Frontal cortex (tissue), 4 donors: ENCODE measurements at places on chromosomes 16 and 17. TPM values are rescaled to one million over a fixed set of nuclear protein-coding genes. Genes with fewer than 3 reads are reported as not detected.

DNA sequence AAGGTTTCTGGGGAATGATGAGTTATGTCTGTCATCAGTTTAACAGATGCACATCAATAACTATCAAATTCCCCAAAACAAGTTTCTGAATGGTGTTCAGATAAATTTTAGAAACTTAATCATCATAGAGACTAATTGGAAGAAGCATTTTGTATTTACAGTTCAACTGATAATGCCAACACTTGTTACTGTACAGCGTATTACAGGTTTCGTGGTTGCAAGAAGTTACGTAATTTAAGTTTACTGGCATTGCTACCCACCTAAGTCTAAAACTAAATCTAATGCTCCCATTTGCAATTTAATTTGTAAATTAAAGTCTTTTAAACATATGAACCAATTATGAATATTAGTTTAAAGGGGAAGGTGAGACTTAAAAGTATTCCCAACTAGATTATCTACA lies 3.0 kb downstream of the SRSF1 start:
- DNase-seq, result no peak

DNA sequence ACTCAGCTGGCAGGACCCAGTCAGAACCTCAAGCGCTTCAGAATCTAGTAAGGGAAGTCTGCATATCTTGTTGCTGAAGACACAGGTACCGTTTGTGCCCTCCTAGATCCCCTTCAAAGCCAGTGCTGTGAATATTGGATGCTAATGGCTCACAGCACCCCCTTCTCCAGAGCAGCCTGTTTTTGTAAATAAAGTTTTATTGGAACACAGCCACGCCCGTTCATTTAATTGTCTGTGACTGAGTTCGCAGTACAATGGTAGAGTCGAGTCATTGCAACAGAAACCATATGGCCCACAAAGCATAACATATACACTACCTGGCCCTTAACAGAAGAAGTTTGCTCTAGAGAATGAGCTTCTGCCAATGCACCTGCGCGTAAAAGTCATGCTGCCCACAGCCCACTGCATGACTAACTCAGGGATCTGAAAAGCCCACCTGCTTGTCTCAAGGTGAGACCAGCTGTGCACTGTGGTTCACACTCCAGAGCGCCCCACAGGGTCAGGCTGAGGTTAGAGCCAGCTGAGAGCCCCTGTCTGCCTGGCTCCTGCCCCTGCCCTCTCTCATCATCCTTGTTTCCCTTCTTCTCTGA lies 48.8 kb downstream of the AIPL1 start:
- DNase-seq, result no peak

GRCh38 chr17:1829216-1829591 lies 498 bp downstream of the SMYD4 start:
- peak; percentile 24 for DNase-seq

DNA sequence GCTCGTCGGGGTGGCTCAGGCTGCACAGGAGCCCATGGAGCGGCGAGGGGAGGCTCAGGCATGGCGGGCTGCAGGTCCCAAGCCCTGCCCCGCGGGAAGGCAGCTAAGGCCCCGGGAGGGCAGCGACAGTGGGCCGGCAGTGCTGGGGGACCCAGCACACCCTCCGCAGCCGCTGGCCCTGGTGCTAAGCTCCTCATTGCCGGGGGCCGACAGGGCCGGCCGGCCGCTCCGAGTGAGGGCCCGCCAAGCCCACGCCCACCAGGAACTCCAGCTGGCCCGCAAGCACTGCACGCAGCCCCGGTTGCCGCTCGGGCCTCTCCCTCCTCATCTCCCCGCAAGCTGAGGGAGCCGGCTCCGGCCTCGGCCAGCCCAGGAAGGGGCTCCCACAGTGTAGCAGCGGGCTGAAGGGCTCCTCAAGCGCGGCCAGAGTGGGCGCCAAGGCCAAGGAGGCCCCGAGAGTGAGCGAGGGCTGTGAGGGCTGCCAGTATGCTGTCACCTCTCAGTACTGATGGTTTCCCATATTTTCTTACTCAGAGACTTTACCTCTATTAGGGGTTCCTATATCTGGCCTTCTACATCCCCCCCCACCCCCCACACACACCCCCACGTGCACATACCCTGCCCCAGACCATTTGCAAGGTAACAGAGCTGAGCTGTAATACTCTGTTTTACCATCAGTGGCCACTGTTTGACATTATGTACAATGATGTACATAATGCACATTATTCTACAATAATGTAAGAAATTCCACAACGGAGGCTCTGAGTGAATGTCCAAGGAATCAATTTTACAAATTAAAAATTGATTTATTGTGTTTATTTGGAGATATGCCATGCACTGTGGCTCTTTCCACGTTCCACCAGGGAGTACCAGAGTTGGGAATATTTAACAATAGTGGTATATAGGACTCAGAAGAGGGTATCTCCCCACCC lies 3.7 kb upstream of the VAT1L start:
- no peak for DNase-seq

The FOXO3B gene
- total RNA-seq, result 9.4 TPM

GRCh38 chr17:34252444-34253138 lies 2.5 kb upstream of the CCL2 start:
- DNase-seq, result peak; percentile 51

- no peak for DNase-seq
Measured at GRCh38 chr16:31471241-31471874, 594 bp upstream of the TGFB1I1 start.

The NPIPA2 gene
- 0.41 TPM for total RNA-seq

The SYT17 gene
- 8.2 TPM for total RNA-seq

GRCh38 chr16:23466162-23466885 lies 13.3 kb upstream of the COG7 start:
- DNase-seq, result no peak

- DNase-seq, result peak; percentile 20
Measured at GRCh38 chr17:66715745-66716156, 119.2 kb upstream of the CACNG5 start.

DNA sequence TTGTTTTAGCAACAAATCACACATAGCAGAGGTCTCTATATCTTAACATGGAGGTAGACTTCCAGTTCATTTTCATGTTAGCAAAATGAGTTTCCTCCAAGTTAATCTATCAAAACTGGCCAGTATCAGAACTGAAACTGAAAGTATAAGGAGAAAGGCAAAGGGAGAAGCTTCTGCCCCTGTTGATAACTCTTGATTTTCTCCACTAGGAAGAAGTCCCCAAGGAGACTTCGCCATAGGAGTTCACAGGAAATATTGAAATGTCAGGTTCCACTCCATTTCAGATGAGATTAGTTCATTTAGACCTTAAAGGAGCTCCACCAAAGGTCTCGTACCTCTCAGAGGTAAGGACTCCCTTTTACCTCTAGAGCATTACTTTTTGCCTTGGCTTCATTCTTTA lies 1.2 kb upstream of the OGFOD3 start:
- no peak for DNase-seq

GRCh38 chr16:31436221-31437045 lies 6.2 kb downstream of the ZNF843 start:
- no peak for DNase-seq

The DYNLRB2 gene
- not detected for total RNA-seq

The ENDOV gene
- 13.9 TPM for total RNA-seq

The TP53TG3 gene
- total RNA-seq, result not detected

- no peak for DNase-seq
Measured at GRCh38 chr16:77696149-77696548, 26.2 kb upstream of the NUDT7 start.

DNA sequence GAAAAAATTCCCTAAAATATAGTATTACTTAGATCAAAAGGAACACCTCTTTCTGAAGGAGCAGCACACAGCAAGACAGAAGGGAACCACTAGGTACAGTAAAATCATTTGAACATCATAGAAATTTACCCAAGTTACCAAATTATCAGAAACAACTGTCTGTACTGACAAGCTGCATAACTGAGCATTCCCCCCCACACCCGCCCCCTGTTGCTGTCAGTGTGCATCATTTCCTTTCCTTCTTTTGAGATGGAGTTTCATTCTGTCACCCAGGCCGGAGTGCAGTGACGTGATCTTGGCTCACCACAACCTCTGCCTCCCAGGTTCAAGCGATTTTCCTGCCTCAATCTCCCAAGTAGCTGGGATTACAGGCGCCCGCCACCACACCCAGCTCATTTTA lies 120.7 kb downstream of the TRIM37 start:
- DNase-seq, result no peak

DNA sequence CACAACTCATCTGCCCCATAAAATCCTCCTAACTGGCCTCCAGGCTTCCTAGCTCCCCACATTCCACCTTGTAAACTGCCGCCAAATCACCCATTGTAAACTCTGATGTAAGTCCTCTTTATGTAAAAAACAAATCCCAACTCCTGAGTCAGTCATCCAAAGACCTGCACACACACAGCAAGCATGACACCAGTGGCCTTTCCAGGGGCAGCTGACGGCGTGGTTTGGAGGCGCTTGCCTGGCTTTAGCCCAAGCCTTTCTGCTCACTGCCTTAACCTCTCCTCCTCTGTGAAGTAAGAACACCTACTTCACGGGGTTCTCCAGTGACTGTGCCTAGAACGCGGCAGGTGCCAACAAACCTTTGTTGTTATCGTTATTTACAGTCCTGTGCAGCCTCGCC lies 14.0 kb downstream of the UBE2O start:
- no peak for DNase-seq

The SRCIN1 gene
- total RNA-seq, result 23.6 TPM

DNA sequence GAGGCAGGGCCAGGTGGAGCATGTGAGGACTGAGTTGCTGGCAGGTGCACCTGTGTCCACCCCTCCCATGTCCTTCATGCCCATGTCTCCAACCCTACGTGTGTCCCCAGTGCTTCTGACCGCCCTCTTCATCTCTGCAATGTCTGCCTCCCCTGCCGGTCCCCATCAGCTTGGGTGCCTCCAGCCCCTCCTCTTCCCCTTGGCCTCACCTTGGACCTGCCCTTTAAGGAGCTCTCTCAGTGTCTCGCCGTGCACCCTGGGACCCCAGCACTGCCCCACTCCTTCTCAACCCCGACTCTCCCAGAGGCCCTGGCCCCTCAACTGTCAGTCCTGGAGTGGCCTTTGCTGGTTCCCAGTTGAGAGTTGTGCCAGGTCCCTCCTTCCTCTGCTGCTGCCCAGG lies 15.0 kb downstream of the RIPOR1 start:
- DNase-seq, result no peak

The PROCA1 gene
- total RNA-seq, result 2.9 TPM

GRCh38 chr16:84045001-84045817 lies 2.6 kb upstream of the SLC38A8 start:
- DNase-seq, result no peak

DNA sequence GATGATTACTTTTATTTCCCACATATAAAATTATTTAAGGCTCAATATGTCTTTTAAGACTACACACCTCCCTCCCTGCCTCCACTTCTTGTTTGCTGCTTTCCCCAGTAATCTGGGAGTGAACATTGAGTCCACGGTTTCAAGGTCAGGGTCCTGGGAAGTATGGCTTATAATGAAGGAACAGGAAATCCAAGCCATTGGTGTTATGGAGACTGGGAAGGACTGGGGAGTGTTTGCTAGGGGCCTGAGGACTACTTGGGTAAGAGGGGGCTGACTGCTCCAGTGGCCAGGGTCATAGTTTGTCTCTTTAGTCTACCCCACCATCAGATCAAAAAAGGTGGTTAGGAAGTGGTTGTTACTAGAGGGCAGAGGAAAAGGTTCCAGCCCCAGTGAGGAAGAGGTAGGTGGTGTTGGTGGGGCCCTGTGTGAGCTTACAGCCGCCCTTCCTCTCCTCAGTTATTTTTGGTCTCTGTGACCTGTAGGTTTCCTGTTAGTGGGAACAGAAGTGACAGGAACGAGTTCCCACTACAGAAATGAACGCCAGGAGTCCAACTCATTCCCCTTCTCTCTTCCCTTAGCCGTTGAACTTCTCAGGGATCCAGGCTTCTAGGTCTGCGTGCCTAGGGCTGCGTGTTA lies 742 bp upstream of the SLC16A13 start:
- DNase-seq, result no peak

The CCL17 gene
- total RNA-seq, result not detected

GRCh38 chr17:77494664-77495435 lies 354.1 kb downstream of the SEC14L1 start:
- DNase-seq, result peak; percentile 94

DNA sequence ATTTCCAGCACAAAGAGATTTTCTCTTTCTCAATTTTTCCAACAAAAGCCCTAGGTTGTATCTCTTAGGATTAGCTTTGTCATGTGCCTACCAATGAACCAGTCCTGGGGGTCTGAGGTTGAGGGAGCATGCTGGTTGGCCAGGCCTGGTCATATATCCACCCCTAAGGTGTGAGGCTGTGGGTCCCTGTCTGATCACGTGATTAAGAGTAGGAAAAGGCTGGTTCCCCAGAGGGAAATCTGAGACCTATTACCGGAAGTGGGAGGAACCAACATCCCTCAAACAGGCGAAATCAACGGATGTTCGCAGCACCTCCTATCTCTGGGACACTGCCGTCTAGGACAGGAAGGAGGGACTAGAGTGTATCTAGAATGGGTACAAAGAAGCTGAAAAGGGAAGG lies 185.7 kb upstream of the IRX5 start:
- no peak for DNase-seq

DNA sequence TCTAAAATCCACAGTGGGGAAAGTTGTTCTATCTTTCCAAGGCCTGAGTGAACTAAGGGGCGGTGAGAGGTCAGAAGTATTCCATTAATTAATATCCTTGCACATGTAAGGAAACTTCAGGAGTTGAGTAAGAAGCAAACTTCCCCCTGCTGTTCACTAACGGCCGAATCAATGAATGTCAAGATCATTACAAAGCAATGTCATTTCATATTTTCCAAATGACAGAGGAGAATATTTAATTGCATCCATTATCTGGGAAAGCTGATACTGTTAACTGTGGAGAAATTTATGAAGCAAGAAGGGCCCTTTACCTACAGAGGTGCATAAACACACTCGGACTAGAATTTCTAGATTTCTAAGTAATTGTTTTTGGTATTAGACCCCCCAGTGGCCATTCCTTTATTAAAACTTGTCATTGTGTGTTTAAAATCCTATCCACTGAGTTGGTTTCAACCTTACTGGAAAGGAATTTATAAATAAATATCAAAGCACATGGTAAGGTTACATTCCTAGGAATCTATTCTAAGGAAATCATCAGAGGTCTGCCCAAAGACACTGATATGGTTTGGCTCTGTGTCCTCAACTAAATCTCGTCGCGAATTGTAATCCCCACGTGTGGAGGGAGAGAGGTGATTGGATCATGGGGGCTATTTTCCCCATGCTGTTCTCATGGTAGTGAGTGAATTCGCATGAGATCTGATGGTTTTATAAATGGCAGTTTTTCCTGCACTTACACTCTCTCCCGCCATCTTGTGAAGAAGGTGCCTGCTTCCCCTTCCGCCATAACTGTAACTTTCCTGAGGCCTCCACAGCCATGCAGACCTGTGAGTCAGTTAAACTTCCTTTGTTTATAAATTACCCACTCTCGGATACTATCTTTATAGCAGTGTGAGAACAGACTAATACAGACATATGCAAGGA lies 20.4 kb upstream of the SMURF2 start:
- DNase-seq, result no peak

The USP43 gene
- 8.6 TPM for total RNA-seq

DNA sequence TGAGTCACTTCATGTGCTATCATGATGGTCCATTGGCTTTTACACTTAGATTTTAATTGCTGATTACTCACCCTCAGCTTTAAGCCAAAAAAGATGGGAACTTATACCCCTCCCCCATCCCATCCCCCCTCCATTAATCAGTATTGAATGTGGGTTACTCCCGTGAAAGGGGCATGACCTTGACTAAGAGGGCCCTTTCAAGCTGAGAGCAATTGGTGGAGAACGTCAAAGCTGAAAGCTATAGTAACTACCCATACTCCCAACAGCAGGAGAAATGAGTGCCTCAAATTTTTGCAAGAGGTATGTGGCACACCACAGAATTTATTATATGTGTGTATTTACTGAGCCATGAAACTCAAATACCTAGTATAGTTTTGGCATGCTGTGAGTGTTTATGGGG lies 99.7 kb upstream of the CDH8 start:
- no peak for DNase-seq

The GAS7 gene
- 67.7 TPM for total RNA-seq
